ENCODE measurements at places on chromosomes 7 and 10.

GRCh38 chr7:97819161-97819560 lies 53.0 kb downstream of the ASNS start:
- no peak for DNase-seq

GRCh38 chr10:91229683-91230082 lies 9.2 kb downstream of the PCGF5 start:
- no peak for DNase-seq

- no peak for DNase-seq
Observed at GRCh38 chr7:66697449-66698438, 42.8 kb upstream of the RABGEF1 start.

- no peak for DNase-seq
Observed at GRCh38 chr7:37504801-37505200, 56.1 kb upstream of the ELMO1 start.

- DNase-seq = no peak
Observed at GRCh38 chr7:77685233-77685632, 11.0 kb upstream of the RSBN1L start.

GRCh38 chr10:119550827-119551226 lies 8.3 kb upstream of the RGS10 start:
- DNase-seq = no peak

GRCh38 chr10:92265687-92266258 lies 25.1 kb downstream of the CPEB3 start:
- no peak for DNase-seq

GRCh38 chr10:76303682-76304316 lies 872.4 kb downstream of the LRMDA start:
- peak; percentile 77 for DNase-seq

DNA sequence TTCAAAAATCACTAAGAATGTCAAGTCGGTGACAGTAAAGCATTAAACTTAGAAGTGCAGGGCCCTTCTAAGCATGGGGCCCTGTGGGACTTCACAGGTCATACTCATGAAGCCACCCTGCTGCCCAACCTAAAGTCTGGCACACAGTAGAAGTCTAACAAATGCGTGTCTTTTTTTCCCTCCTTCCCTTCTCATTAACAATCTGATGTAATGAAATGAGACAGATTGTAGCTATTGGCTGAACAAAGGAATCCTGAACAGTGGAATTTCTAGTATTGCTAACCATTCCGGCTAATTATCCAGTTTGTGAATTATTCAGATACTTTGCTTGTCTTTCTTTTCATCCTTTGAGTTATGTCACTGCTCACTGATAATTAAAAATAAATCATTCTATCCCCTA lies 369.9 kb downstream of the WDR11 start:
- DNase-seq = peak; percentile 38

GRCh38 chr7:78673272-78673671 lies 780.2 kb downstream of the MAGI2 start:
- DNase-seq = no peak

DNA sequence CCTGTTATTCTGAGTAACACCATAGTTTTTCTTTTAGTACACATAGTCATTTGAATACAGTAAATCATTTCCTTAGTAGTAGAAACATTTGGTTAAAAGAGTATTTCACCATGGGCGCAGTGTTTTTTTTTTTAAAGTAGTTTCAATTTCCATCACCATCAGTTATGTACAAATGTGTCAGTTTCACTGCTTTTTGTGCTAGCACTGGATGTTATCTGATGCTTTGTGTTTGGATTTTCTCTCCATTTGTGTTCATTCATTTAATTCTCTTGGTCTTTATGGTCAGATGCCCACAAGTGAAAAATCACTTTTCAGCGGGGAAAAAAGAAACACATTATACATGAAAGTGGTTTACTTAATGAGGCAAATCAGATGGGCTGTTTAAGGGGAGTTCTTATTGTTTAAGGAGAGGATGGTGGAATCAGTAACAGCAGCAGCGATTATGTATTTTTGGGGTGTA lies 16.0 kb upstream of the HK1 start:
- no peak for DNase-seq

GRCh38 chr10:109306698-109307097 lies 616.6 kb downstream of the XPNPEP1 start:
- DNase-seq = no peak

DNA sequence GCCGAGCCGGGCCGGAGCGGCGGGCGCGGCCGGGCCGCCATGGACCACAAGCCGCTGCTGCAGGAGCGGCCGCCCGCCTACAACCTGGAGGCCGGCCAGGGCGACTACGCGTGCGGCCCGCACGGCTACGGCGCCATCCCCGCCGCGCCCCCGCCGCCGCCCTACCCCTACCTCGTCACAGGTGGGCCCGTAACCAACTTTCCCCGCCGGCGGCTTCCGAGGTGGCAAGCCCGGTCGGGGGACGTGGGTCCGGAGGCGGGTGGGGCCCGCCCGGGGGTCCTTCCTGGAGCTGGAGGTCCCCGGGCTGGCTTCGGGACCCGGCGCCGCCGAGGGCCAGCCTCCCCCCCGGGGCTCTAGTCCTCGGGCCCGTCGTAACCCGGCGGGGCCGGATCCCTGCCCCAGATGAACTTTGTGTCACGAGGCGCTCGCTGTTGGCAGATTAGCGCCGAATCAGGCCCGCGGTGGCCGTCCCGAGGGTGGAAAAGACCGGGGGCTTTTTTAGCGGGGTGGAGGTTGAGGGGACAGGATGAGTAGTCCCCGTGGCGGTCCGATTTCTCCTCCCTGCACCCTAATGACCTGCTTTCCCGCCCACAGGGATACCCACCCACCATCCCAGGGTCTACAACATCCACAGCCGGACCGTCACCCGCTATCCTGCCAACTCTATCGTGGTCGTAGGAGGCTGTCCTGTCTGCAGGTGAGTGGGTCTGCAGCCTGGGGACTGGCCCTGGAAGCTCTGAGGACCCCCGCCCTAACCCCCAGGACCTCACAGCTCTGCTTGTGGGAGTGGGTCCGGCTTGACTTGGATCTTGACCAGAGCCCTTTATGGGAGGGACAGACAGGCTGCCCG lies 496 bp downstream of the BRI3 start:
- peak; percentile 48 for DNase-seq

DNA sequence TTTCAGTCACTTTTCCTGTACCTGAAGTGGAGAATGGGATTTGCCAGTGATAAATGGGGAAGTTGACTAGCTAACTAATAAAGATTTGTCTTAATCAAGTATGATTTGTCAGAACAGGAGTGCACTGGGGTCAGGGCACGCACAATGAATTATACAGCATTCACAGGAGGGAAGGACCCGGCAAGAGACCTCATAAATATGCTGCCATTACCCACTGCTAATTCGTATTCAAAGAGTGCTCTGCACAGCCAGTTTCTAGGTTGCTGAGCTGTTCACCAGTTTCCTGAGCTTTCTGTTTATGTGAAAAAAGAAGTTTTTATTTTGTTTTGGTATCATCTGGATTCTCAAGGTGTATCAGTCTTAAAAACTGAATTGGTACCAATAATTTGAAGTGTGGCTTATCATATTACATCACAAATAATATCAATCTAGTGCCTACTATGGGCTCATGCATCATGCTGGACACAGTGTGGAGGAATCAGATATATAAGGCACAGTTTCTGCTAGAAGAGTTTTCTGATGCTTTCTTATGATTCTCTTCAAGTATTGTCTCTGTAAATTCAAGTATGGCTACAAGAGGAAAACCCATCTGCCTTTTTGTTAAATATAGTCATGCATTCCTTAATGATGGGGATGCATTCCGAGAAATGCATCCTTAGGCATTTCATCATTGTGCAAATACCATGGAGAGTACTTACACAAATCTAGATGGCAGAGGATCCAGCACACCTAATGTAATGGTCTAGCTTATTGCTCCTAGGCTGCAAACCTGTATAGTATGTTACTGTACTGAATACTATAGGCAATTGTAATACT lies 202.2 kb downstream of the VTI1A start:
- DNase-seq = no peak

DNA sequence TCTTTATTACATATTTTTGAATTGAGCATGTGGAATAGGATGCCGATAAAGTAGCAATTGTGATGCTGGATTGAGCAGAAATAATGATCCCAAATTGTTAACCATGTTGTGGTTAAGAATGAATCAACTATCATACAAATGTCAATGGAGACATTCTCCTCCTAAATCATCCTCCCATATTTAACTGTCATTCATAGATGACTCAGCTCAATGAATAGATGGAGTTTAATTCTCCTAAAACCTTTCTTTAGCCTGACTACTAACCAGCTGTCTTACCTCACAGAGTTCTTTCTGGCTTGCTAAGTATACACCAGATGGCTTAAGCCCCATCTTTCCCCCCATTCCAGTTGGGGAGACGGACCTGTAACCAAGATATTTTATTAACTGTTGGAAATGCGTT lies 23.4 kb upstream of the NPS start:
- DNase-seq = no peak

- no peak for DNase-seq
Observed at GRCh38 chr10:46557319-46558121, 1.1 kb upstream of the GPRIN2 start.

GRCh38 chr7:113086431-113086888 lies at the start of gene GPR85:
Gene GPR85, minus strand, starts transcription at chr7:113086827. Its CDS starts 2,106 bp downstream, at chr7:113084721.
- peak; percentile 93 for DNase-seq

- no peak for DNase-seq
Observed at GRCh38 chr7:149625947-149626392, 128.4 kb upstream of the ZNF746 start.

- DNase-seq = no peak
Observed at GRCh38 chr10:80166581-80167470, 34.3 kb downstream of the PLAC9 start.

GRCh38 chr7:147579148-147579547 lies 1011.4 kb upstream of the C7orf33 start:
- DNase-seq = no peak

- DNase-seq = peak; percentile 92
Observed at GRCh38 chr10:70887804-70888800, at the start of gene PCBD1. Gene PCBD1, minus strand, starts transcription at chr10:70888565. Its CDS starts 32 bp downstream, at chr10:70888533.

- no peak for DNase-seq
Observed at GRCh38 chr7:134907639-134908038, 78.7 kb upstream of the AGBL3 start.

GRCh38 chr7:106059556-106059955 lies 52.6 kb downstream of the SYPL1 start:
- DNase-seq = no peak

DNA sequence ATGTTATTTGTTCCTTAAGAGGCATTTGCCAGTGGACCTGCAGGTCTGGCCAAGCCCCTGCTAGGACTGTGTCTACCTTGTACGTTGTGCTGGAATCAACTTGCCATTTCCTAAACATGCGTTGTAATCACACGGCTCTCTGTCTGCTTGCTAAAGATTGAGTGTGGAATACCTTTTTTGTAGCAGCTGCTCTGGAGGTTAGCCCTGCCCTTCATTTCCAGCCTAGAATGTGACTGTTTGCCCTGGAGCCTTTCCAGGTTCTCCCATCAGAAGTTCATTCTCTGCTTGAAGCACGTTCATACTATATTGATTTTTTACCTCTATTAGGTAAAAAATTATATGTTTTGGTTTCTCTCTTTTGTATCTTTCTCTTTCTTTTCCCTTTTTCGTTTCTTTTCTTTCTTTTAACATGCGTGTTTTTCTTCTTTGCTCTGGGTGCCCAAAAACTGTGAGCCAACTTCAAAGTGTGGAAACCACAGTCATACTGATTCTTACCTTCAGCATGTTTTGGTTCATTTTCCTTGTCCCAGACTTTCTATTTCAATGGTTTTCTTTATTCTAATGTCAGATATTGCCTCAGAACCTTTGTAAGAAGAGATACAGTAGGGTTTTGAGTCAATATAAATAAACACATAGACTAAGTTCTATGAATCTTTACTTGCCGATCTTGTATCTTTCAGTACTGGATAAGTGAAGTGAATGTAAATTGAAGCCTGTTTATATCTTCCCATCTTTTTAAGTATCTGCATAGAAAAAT lies 111.9 kb upstream of the RPA3 start:
- no peak for DNase-seq

DNA sequence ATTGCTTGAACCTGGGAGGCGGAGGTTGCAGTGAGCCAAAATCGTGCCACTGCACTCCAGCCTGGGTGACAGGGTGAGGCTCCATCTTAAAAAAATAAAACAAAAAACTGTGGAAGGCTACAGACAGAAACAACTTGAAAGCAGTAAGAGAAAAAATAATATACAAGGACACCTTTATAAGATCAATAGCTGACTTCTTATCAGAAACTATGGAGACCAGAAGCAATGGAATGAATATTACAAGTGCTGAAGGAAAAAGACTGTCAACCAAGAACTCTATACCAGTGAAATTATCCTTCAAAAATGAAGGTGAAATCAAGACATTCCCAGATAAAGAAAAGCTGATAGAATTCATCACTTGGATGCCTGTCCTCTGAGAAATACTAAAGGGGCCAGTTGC lies 49.0 kb downstream of the RBAK start:
- DNase-seq = no peak

GRCh38 chr10:129390147-129390546 lies 76.9 kb upstream of the MGMT start:
- DNase-seq = no peak

- DNase-seq = no peak
Observed at GRCh38 chr7:138074540-138074939, 1.7 kb upstream of the AKR1D1 start.

GRCh38 chr7:124649397-124650014 lies 116.1 kb downstream of the GPR37 start:
- no peak for DNase-seq

DNA sequence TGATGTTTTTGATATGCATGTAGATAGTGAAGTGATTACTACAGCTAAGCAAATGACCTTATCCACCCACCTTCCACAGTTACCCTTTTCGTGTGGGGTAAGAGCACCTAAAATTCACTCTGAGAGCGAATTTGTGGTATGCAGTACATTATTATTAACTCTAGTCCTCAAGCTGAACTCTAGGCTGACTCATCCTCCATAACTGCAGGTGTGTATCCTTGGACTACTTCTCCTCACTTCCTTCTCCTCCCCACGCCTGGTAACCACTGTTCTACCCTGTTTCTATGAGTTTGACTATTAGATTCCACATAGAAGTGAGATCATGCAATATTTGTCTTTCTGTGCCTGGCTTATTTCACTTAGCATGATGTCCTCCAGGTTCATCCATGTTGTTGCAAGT lies 484.6 kb downstream of the GATA3 start:
- no peak for DNase-seq

DNA sequence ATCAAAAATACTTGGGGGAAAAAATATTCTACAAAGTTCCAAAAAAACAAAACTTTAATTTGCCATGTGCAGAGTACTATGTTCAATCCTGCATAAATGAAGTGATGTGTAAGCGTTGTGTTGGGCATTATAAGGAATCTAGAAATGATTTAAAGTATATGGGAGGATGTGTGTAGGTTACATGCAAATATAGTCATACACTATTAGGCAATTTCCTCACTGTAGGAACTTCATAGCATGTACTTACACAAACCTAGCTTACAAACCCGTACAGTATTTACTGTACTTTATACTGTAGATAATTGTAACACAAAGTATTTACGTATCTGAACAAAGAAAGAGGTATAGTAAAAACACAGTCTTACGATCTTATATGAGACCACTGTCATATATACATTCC lies 72.3 kb downstream of the NRBF2 start:
- DNase-seq = no peak

Measured in retina (tissue), 1 donor.